Ascending aorta (tissue), 2 donors: ENCODE measurements at places on chromosomes 7 and 10.

DNA sequence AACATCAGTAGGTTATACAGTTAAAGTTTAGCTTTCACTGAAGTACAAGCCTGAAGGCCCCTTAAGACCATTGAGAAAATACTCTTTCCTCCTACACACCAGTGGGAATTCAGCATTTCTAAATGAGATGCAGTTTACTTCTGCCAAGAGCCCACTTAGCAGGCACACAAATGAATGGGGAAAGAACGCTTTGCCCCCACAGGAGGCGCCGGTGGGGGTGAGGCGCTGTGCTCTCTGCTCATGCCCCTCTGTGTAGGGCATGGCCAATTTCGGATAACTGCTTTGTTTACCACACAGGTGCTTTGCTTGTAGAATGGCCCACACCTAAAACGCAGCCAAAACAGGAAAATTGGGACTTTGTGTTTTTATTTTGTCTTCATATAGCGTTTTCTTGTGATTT lies 15.9 kb upstream of the LAT2 start:
- no peak for DNase-seq

DNA sequence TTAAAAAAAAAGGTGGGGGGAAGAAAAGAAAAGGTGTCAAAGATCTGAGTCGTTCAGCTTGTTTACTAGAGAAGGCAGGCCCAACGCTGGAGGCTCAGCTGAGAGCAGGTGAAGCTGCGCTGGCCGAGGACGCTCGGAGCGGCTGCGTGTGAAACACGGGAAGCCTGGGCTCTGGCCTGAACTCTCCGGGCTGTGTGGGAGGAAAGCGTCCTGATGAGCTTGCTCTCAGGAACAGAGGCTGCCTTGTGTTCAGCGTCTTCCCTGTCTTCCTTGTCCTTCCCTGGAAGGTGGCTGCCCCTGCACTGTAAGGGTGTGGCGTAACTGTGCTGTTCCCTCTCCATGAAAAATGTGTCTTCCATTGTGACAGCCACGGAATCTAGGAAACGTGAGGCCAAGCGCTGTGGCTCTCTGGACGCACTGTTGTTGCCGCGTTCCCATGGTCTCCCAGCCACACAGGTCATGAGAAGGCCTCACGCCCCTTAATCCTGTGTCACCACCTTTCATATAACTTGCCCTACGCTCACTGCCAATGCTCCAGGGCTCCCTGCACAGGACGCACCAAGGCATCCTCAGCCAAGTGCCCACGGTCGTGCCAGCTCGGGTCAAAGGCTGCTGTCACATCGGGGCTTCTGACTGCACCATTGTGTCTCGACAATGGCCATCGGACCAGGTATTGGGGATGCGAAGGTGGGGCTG lies 15.8 kb downstream of the IL15RA start:
- no peak for DNase-seq

GRCh38 chr10:98301664-98302319 lies 33.8 kb upstream of the LOXL4 start:
- no peak for DNase-seq

- no peak for DNase-seq
These were observed 9.6 kb downstream of the NEURL1 start for GRCh38 chr10:103502849-103503660.

DNA sequence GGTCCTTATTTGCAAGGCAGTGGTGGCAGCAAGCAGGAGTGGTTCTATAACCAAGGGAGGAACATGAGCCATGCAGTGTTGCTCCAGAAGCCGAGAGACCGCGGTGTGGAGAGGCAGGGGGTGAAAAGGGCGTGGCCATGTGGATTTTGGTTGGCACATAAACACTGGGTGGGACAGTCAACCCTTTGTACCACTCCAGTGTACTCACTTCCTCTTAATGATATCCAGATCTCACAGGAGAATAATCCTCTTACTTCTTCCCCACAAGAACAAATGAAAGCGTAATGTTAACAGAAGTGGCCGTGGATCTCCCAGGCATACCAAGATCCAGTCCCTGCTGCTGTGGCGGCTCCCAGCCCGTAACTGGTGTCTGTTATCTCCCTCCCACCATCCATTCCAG lies 42.4 kb downstream of the XRCC2 start:
- no peak for DNase-seq

DNA sequence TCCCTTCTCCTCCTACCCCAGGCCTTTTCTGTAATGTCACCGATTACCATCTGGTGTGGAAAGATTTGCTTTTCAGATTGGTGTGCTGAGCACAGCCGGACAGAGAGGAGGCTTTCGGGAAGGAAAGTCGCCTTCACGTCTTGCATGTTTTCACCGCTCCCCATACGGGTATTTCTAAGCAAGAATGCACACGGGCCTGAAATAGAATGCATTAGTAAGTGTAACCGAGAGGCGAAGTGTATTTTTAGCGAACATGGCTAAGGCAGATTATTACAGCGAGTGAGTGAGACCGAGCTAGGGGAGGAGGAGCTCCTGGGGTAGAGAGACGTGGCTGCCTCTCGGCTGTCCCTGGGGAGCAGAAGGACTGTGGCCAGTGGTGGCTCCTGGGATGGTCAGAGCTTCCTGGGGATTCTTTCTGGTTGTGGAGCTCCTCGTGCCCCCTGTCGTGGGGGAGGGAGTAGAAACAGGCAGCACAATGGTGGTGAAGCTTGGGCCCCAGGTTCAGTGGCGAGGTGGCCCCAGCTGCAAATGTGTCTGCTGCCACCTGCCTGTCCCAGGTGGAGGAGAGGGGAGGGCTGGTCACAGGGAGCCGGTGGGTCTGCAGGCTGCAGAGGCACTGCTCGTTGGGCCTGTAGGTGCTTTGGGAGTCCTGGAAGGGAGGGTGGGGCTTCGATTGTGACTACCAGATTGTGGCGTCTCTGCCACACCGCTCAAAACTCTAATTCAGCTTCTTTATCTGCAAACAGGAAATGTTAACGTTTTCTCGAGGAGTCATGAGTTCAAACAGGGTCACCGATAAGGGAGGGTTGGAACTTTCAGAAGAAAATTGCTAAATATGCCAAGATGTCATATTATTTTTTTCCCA lies 135.8 kb downstream of the CAMK1D start:
- peak; percentile 82 for DNase-seq

DNA sequence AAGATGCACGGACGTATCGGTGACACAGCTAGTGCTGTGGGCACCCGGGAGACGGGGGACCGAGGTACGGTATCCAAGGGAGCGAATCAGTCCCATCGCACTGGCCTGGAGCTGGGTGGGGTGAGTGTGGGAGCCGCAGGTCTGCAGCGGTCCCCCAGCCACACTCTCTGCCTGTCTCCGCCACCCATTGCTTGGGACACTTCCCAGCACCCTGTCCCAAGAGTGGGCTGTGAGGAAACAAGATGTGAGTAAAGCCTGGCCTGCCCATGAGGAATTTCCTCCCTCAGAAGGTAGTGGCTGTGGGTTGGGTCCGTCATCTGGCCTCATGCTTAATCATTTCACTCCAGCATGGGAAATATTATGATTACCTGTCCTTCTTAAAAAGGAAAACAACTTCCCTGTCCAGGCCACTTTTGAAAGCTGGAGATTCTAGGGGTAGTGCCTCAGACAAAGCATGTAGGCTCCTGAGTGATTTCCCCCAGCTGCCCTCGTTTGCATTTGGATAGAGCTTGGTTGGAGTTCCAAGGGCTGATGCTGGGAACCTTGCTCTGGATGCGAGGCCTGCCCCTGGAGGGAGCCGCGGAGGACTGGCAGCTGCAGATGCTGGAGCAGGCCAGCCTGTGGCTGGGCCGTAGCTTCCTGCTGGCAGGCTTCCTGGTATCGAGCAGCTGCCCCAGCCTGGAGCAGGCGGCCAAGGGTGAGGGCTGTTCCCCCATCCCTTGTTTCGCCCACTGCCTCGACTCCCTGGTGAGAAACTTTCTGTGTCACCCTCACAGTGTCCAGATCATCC lies 6.2 kb upstream of the ACTR3C start:
- DNase-seq = no peak

GRCh38 chr10:111481866-111482265 lies 405.0 kb downstream of the ADRA2A start:
- DNase-seq = no peak

DNA sequence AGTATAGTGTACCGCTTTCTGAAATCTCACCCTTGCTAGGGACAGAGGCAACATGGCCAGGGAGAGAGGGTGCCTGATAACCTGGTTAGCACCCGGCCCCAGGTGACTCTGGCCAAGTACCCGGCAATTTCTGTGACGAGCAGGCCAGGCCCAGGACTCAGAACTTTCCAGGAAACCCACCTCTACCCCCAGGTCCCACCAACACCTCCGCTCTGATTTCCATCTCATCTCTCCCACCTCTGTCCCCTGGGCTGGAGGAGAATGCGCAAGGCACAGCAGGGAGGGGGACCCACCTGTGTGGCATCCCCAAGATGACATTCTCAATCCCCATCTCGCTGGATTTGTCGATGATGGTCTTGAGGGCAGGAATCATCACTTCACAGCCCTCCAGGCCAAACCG lies 11.6 kb downstream of the OGDHL start:
- DNase-seq = peak; percentile 37

DNA sequence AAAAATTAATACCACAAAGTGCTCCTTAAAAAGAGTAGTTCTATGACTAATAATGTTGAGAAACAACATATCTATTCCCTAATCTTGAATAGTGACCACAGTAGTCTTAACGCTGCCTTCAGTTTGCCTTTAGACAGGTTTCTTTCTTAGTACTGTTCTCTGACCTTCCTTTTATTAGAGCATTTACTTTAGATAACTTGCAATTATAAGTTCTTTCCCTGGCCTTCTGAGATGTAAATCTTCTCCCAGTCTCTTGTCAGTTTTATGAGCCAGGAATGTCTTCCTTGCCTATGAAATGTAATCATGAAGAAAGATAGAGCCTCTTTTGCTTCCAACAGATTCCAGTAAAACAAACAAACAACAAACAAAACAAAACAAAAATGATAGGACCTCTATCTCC lies 1119.8 kb upstream of the LRRTM3 start:
- no peak for DNase-seq

DNA sequence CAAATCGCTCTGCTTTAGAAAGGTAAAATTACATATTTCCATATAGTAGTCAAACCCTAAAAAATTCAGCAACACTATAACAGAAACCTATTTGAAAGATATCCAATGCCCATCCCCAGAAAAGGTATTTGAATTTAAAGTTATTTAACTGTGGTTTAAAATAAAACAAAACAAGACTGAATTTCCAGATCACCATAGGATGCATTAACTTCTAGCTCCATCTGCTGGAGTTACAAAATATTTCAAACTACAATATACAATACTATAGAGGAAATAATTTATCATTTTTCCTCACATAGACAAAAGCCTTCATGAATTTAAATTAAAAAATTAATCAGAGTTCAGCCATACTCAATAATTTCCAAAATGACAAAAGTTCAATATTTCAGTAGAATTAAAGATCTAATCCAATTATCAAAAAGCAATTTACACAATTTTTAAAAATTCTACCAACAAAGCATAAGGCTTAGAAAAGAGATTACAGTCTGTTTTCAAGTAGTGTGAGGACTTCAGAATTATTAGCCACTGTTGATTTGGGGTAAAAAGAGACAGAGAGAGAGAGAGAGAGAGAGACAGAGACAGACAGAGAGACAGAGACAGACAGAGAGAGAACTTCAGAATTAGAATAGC lies 75.9 kb downstream of the LMBR1 start:
- DNase-seq = no peak
